Activated T-cell treated with anti-CD3 and anti-CD28 coated beads, Interleukin-2, amount 50 U/mL, for 48 hours (primary cell): ENCODE measurements at places on chromosomes 1 and 21.

DNA sequence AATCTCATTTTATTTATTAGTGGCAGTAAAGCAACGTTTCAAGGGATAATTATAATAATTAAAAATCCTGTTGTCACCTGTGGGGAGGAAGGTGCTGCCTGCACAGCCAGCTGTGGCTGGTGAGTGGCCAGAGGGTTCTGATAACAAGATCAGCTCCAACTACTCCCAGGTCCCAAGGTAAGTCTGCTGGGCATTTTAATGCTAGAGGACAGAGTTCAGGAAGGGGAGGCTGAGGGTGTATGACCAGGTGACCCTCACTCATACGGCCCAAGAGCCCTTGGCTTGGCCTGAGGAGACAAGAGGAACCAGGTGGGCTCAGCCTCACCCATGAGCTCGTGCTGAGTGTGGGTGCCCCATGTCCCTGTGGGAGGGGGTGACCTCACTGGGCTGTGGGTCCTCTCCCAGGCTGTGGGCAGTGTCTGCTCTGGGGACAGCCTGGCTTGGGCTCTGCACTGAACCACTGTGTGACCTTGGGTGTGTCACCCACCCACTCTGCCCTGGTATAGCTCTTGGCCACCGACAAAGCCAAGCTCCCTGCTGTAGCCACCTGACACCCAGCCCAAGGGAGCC, 223.8 kb downstream of the PTPRU start:
- DNase-seq = no peak

GRCh38 chr1:2108877-2109580, 58.8 kb downstream of the PRKCZ start:
- no peak for DNase-seq

DNA sequence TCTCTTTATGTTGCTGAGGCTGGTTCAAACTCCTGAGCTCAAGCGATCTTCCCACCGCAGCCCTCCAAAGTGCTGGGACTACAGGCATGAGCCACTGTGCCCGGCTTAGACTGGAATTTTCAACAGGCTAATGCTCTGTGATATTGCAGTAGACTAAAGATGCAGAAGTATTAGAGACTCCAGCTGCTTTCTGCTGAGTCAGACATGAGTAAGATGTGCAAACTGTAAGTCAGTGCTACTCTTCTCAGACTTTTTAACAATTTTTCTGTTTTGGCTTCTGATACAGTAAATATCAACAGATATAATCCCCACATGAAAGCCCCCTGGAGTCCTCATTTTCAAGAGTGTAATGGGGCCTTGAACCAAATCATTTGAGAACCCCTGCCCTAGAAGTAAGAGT, 29.3 kb upstream of the NLRP3 start:
- no peak for DNase-seq

DNA sequence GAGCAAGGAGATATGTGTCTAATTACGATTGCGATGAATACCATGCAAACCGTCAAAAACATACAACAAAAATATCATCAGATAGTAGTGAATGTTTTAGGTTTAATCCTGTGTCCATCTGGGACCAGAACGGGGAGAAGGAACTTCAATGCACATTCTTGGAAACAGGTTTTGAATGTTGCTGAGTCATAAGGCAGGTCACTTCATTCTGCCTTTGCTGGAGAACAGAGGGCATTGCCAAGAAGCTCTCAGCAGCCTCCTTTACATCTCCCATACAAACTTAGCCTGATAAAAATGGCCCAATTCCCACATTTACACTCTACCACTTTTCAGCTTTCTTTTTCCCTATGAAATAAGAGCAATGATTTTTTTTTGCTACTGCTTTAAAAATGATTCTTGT, 78.0 kb upstream of the KCNJ6 start:
- no peak for DNase-seq

DNA sequence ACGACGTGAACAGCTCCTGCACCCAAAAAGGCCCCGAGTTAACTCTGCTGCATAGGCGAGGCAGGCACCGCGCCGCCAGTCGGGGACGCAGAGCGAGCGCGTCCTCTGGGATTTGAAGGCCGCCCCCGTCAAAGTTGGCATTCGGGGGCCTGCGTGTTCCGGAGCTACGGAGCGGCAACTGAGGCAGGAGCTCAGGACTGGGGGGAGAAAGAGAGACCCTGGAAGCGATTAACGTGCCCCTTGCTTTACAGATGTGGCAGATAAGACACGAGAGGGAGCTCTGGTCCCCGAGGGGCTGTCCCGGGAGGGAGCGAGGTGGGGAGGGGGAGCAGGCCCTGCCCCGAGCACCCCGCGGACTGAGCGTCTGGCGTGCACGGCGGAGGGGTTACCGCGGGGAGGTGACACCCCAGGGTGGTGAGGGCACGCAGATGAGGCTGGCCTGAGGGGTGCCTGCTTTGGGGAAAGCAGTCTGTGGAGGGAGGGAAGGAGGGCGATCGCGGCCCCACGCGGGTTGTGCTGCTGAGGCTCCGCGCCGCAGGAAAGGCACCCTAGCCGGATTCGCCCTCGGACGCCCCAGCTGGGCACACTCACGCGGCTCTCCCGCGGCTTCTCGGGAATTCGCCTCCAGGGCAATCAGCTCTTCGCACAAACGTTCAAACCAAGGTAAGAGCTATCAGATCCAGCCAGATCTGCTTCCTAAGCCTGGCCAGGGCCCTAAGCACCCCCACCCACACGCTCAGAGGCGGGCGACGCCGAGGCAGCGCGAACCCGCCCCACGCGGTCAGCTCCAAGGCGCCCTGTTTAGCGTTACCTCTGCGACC, 26.5 kb downstream of the ACTA1 start:
- no peak for DNase-seq
